ENCODE measurements at places on chromosomes 11 and 22.
A peak's percentile ranks its signal among the peaks of the same experiment; 100 is the strongest.

GRCh38 chr11:131840545-131840944 lies 470.1 kb downstream of the NTM start:
- DNase-seq: no peak

DNA sequence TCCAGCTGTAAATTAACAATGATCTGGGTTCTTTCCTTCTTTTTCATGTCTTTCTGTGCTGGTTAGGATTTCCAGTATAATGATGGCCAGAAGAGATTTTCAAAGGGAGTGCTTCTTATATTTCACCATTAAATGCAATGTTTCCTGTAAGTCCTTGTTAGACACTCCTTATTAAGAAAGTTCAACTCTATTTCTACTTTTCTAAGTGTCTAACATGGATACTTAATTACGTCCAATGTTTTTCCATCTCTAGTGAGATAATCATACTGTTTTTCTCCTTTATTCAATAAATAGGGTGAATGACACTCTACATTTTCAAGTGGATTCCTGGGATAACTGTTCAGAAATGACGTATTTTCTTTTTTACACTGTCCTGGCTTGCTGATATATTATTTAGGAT lies 49.8 kb downstream of the CDON start:
- no peak for DNase-seq

- DNase-seq: no peak
These were observed 15.6 kb downstream of the TBC1D10A start for GRCh38 chr22:30310881-30311771.

GRCh38 chr11:126694065-126694625 lies 306.4 kb downstream of the KIRREL3 start:
- DNase-seq: no peak

DNA sequence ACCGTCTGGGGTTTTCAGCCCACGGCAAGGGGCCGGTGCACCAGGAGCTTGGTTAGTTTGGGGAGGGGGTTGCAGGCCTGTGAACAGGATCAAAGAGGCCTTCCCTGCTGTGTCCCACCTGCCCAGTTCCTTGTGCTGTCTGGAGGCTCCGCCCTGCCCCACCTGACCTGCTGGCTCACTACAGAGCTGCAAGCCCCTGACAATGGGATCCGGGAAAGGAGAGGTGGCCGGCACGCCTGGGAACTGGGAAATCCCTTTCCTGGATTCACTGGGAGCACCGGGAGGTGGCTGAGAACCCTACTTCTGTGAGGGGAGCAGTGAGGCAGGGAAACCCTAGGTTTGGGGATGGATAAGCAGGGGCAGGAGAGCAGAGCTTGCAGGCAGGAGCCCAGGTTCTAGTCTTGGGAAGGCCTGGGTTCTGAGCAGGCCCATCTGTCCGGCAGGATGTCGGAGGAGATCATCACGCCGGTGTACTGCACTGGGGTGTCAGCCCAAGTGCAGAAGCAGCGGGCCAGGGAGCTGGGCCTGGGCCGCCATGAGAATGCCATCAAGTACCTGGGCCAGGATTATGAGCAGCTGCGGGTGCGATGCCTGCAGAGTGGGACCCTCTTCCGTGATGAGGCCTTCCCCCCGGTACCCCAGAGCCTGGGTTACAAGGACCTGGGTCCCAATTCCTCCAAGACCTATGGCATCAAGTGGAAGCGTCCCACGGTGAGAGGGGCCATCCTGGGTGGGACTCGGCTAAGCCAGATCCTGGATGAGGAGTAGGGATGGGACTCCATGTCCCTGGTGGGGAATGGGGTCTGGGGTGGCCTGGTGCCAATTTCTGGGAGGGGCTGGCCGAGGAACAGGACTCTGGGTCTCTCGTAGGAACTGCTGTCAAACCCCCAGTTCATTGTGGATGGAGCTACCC lies 786 bp downstream of the CAPN1 start:
- DNase-seq: no peak

DNA sequence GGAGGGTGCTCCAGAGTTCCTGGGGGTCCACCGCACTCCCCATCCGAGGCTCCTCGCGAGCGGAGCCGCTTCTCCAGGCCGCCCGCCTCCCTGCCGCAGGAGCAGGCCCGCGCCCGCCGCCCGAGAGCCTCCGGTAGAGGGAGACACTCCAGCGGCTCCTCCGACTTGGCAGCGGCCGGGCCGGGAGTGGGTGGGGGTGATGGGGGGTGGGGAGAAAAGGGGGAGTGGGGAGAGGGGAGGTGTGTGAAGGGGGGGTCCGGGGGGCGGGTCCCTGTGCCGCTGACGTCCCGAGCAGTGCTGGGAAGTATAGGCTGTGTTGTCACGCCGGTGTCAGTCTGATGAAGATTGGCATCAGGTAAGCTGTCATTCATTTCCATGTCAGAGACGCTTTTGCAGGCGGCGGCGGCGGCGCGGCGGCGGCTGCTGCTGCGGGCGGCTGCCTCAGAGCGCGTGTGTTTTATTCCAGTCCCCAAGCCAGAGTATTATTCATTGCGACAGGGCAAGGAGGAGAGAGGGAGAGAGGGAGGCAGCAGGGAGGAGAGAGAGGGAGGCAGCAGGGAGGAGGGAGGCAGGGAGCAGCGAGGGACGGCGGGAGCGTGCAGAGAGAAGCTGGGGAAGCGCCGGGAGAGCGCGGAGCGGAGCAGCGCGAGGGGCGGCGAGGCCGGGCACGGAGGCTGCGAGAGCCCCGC lies at the start of gene PKNOX2:
PKNOX2 (plus strand) TSS at position 330 of the 689 bp plus-strand sequence. CDS start 186,555 bp downstream, outside the sequence.
- DNase-seq: no peak

DNA sequence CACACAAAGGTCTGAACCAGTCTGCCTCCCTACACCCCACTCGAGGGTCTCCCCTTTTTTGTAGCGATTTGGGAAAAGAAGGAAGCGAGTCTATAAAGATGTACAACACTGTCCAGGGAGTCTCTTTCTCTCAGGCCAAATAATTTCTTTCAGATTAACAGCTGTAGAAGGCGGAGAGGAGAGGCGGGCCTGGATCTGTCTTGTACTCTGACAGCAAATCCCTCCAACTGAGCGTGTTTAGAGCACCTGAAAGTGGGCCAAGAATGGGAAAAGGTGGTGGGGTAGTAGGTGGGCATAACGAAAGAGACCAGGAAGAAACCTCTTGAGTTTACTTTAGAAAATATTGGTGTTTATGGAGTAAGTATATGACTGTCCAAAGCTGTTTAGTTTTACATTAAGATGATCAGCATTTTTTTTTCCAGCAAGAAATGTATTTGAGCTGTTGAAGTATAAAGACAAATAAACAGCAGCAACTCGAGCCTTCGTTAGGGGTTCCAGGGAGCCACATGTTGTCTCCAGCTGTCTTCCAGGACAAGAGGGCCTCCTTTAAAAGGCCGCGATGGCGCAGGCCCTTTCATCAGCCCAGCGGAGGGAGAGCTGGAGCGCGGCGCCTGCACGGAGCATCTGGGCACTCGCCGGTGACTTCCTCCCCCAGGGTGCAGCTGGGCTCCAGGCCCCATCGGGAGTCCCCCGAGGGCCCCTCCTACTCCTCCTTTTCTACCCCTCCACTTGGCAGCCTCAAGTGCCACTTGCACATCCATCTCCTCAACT lies 34.9 kb downstream of the SCUBE1 start:
- no peak for DNase-seq

- DNase-seq: no peak
These were observed 44.9 kb downstream of the C11orf58 start for GRCh38 chr11:16783321-16783801.

DNA sequence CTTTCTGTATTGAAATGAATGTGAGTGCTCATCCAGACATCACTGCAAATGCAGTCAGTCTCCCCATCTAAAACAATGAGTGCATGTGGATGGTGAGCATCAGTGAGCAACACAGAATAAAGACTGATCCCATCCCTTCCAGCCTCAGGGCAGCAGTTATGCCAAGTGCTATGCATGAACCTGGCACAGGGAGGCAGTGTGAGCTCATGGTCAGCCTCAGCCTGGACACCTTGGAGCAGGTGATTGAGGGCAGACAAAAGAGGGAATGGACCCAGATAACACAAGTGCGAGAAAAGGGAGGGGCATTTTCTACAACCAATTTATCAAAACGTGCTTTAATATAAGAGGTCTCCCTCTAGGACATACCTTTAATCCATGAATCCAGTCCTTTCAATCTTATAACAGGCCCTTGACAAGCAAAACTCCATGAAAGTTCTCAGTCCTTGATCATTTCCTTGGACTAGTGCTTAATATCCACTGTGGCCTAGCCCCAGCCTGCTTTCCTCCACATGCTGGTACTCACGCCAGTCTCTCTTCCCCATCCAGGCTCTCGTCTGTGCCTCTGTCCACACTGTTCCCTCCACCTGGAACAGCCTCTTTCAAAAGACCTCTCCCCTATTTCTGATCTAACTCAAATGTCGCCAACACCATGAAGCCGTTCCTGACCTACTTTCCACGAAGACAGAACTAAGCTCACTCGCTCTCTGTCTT lies 50.5 kb upstream of the LRRC55 start:
- DNase-seq: peak; percentile 50

DNA sequence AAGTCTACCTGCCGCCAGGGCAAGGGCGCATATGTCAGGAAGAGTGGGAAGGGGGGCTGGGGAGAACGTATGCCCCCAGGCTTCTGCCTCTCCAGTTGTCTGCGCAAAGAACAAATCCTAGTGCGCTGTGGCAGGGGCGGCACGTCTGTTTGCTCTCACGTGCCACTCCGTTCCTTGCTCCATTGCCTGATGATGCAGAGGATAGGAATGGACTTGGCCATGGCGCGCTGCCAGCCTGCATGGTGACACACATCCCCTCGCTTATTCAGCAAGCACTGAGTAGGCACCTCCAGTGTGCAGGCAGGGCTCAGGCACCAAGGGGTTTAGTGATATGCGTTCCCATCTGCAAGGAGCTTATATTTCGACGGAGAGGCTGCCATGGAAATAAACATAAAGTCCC lies 45.4 kb upstream of the SLC22A12 start:
- no peak for DNase-seq

- DNase-seq: no peak
These were observed 61.4 kb downstream of the TP53I11 start for GRCh38 chr11:44889266-44889665.

GRCh38 chr22:29967461-29967860 lies 84.5 kb downstream of the MTMR3 start:
- no peak for DNase-seq

GRCh38 chr11:59152312-59152951 lies 9.8 kb downstream of the FAM111A start:
- no peak for DNase-seq

DNA sequence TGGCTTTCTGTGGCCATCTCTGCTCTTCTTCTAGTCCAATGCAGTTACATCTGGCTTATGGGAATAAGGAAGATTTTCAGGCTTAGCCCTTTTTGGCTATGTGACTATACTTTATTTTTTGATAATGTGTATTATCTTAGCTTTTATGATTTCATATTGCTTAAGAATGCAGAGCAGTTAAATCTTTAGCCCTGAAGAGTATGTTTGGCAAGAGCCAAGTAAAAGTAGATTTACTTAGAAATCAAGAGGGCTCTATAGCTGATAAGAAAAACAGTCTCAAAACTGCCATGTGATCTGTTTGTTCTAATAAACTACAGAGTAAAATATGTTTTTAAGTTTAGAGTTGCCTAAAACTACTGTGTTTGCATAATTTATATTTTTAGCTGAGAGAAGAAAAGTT lies 61.2 kb downstream of the RNF169 start:
- no peak for DNase-seq

DNA sequence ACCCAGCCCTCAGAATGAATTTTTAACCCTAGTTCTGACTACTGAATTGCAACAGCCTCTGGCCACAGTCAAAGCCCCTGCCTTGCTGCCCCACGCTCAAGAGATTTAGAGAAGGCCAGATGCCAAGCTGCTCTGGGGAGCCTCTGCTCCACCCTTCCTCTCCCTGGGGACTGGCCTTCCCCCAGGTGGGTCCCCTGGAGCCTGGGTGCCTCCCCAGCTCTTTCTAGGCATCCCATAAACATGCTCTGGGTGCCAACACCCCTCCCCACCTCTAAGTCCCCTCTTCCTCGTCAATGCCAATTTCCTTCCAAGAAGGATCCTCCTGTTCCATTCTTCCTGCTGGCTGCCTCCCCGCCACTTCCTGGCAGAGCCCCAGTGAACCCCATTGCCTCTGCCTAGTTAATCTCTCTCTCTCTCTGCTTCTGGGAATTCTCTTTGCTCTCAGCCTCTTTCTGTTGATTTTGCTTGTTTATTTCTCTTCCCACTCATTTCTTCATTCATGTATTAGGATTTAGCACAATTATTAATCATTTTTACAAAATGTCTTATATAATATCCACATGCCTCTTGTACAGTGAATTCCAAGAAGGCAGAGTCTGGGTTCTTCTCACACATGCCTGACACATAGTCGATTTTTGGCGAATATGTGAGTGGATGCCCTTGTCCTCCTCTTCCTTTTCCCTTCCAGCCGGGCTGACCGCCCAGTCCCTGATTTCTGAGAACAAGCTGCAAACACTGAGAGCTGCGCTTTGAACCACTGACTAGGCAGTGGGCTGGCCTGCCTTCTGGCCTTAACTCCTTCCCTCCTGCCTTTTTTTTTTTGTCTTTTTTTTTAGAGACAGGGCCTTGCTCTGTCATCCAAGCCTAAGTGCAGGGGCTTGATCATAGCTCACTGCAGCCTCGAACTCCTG lies 17.5 kb downstream of the UQCR10 start:
- peak; percentile 21 for DNase-seq

GRCh38 chr11:44601471-44602370 lies 36.3 kb downstream of the CD82 start:
- no peak for DNase-seq

DNA sequence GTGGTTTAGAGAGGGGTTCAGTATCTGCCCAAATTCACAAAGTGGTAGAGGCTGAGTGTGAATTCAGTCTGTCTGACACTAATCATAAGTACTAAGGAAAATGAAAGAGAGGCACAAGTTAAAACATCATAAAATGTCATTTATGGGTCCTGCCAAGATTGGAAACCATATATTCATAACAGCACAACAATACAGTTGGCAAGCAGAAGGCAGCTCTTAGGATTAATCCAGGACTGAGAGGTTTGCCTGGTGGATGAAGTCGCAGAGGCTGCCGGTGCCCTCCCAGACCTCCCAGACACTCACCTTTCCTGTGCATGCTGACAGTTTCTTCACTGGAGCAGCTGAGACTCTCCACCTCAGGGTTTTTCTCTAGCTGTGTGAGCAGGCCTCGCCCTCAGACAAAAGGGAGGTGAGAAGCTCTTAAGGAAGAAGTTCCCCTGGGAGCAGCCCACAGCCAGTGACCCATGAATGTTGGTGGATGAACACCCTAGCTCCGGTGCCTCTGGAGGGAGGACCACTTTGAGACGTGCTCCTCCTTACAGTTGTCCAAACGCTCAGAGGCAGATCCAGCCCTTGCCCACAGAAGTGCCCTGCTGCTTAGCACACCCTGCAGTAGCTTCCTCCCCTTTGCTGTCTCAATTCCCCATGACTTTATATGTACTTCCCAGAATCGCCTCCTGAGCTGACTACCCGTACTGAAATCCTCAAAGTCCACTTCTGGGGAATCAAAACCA lies 43.7 kb downstream of the MAML2 start:
- DNase-seq: no peak

GRCh38 chr22:48352086-48352911 lies 1475.4 kb downstream of the BRD1 start:
- no peak for DNase-seq

- DNase-seq: no peak
These were observed 18.6 kb upstream of the NAP1L4 start for GRCh38 chr11:3010521-3011275.

GRCh38 chr11:122954455-122954854 lies 27.2 kb downstream of the BSX start:
- DNase-seq: no peak

GRCh38 chr11:60776167-60776566 lies 9.0 kb upstream of the MS4A10 start:
- DNase-seq: no peak

All from NCI-H446 (cell line).